ENCODE measurements at places on chromosomes 2 and 18.

GRCh38 chr2:176067589-176068418 is 16.0 kb downstream of the EVX2 start:
- DNase-seq: no peak

- no peak for DNase-seq
These were observed 3.8 kb downstream of the CREB1 start for GRCh38 chr2:207533461-207534008.

- no peak for DNase-seq
These were observed 76.1 kb downstream of the PRKRA start for GRCh38 chr2:178374865-178375264.

GRCh38 chr2:223563462-223563861 is 38.7 kb downstream of the SCG2 start:
- no peak for DNase-seq

- no peak for DNase-seq
These were observed 16.8 kb upstream of the LYPD6 start for GRCh38 chr2:149313512-149313972.

DNA sequence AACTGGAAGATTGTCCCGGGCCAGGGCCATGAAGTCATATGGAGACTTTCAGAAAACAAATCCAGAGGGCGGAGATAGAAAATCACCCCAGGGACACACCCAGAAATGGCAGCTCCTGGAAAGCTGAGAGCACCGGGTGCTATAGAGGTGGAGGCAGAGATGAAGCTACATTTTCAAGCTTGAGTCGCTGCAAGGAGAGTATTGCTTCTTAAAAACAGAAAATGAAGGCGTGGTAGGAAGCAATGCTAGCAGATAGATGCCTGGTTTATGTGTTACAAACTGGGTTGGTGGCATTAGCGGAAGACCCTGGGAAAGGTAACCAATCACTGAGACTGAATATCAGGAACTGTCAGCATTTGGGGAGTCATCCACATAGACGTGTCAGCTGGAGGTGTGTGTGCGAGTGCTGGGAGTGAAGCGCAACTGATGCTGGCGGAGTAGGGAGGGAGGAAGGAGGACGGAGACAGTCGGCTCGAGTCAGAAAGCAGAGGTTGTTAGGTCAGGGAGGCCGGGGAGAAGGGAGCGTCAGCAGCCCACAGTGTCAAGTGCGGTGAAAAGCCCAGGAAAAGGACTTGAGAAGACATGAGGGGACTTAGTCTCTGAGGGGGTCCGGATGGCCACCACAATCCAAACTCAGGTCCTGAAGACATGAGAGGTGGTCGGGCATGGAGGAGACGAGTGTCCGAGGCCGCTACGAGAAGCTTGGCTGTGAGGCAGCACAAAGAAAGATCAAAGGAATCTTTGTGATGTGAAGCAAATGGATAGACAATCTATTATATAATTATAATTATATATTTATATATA is 45.4 kb downstream of the C18orf63 start:
- no peak for DNase-seq

GRCh38 chr2:224217962-224218347 is 178.9 kb upstream of the SERPINE2 start:
- no peak for DNase-seq

DNA sequence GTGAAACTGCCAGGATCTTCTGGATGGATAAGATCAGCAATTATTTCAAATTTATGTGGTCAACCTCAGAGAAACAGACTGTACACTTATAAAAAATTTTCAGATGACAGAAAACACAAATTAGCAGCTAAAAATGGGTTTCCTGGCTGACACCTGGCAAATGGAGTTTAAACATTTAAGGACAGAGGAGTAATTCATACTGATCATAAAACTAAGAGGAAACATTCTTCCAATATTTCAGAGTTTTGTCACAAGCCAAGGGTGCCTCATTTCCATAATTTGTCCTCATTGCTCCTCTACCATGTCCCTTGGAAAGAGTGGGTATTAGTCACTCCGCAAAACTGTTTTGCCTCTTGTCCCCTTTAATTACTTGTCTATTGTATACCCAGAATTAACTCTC is 70.2 kb downstream of the TMEFF2 start:
- DNase-seq: no peak

GRCh38 chr18:45851161-45851925 is 25.9 kb downstream of the SIGLEC15 start:
- no peak for DNase-seq

DNA sequence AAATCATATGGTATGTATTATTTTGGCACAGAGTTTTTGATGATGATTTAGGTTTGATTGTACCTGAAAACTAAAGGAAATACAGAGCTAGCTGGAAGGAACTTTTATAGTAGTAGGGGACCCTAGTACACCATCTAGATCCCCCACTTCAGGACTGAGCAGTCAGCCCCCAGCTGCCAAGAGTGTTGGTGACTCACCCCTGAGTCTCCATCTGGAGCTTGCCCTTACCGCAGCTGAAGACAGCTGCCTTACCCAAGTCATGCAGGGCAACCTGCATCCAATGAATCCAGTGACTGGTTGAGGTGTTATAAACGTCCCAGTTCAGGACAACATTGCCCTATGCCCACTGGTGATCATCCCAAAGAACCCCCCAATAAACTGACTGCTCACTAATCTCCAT is 15.3 kb downstream of the PMS1 start:
- no peak for DNase-seq

DNA sequence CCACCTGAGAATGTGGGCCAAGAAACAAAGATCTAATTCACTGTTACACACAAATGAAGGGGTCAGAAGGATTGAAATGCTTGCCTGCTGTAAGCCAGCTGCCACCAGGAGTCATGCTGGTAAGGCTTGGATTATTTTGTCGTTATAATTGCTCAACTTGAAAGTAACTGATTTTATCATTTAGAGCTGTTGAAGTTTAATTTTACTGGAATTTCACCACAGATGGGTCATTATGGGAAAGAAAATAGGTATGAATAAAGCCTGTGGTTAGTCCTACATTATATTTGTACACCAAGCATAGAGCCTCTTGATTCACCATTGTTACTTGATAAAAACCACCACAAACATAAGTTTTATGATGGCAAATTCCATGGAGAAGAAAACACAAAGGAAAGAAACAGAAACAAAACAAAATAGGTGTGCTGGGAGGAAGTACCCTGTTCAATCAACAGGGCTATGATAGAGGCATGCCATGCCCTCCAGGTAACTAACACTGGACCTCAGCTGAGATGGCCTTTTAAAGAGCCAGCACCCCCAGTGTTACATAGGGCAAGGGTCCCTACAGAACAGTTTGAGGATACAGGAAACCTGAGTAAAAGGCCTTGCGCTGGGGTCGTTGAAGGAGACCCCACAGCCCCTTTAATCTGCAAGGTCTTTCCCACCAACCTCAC is 3.0 kb downstream of the CLEC4F start:
- no peak for DNase-seq

- DNase-seq: no peak
These were observed 79.3 kb upstream of the IGFBP5 start for GRCh38 chr2:216774620-216775019.

GRCh38 chr18:50341443-50341842 is 33.4 kb upstream of the SKA1 start:
- no peak for DNase-seq

GRCh38 chr2:224369028-224369632 is 32.8 kb downstream of the FAM124B start:
- DNase-seq: no peak

DNA sequence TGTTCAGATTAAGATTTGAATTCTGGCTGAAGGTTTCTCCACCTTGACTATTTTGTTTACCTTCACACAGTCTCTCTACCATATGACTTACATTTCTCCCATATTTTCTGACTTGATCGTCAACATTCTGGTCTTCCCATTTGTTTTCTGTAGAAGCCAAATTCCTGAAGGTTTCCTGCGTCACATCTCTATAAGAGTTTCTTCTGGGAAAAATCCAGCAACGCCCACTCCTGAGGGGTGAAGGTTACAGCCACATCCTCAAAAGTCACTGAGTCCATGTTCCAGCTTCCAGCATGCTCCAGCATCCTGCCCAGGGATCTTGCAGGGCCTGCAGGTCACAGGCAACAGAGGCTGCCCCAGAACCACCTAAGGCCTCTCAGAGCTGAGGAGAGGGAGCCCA is 47.5 kb downstream of the NBEAL1 start:
- DNase-seq: no peak

- DNase-seq: no peak
These were observed 62.3 kb downstream of the PSMG2 start for GRCh38 chr18:12765126-12765525.

GRCh38 chr18:48621240-48621639 is 82.4 kb downstream of the CTIF start:
- no peak for DNase-seq

- no peak for DNase-seq
These were observed 363.7 kb upstream of the FSIP2 start for GRCh38 chr2:185374878-185375277.

- DNase-seq: no peak
These were observed 25.0 kb downstream of the SPEG start for GRCh38 chr2:219459460-219460311.

GRCh38 chr2:195407783-195408182 is 249.2 kb upstream of the SLC39A10 start:
- DNase-seq: no peak

DNA sequence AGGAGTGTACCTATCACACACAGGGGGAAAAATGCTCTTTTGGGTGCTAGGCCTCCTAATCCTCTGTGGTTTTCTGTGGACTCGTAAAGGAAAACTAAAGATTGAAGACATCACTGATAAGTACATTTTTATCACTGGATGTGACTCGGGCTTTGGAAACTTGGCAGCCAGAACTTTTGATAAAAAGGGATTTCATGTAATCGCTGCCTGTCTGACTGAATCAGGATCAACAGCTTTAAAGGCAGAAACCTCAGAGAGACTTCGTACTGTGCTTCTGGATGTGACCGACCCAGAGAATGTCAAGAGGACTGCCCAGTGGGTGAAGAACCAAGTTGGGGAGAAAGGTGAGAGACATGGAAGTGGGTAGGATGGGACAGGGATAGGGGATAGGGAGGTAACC is 12.2 kb downstream of the DHRS9 start:
- DNase-seq: no peak

DNA sequence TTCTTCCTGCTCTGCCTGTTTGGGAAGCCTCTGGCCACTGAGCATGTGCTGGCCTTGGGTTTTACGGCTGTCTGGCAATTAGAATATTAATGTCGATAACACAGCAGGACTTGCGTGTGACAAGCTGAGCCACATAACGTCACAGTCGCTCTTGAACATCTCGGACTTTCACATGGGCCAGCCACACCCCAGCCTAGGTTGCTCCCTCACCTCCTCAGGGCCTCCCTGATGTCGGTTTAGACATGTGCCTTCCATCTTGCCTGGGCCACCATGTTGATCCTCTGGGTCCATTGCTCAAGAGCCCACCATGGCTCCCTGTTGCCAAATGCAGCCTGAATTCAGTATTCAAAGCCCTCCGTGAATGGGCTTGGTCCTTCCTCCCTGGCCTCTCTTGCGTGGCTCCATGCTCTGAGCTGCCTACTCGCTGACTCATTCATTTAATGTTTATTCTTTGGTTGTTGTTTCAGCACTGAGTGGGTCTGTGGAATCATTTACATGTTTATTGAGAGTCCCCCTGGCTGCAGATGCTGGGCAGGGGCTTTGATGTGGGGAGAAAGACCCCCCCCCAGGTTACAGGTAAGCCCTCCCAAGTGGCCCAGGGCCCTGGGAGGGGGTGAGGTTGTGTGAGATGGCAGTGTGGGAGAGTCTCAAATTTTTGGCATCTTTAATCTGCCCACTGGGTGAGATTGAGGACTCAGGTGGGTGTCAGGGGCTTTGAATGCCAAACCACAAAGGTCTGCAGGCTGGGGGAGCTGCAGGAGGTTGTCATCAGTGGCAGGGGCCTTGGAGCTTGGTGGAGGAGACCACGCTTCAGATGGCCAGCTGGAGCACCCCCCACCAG is 62.0 kb downstream of the ODC1 start:
- no peak for DNase-seq

- no peak for DNase-seq
These were observed 137.7 kb upstream of the HAAO start for GRCh38 chr2:42930025-42930581.

DNA sequence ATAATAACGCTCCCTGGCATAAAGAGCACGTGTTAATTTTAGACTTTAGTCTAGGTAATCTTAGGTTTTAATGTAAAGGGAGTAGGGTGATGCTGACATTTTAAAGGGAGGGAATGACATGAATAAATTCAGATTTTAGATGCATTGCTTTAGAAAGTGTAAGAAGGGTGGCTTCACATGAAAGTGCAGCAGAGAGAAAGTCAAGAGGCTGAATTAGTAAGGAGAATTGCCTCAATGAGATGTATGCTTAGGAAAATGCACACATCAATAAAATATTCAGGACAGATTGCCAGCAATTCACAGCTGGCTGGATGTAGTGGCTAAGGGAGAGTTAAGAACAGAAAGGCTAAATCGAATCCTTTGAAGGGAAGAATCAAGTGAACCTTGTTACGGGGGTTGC is 165.5 kb upstream of the CDH19 start:
- no peak for DNase-seq

GRCh38 chr2:217903859-217904613 is 98.8 kb downstream of the TNS1 start:
- DNase-seq: no peak

Measured in GF-D8 (cell line).